Daoy (cell line): ENCODE measurements at places on chromosomes 1 and 21.

DNA sequence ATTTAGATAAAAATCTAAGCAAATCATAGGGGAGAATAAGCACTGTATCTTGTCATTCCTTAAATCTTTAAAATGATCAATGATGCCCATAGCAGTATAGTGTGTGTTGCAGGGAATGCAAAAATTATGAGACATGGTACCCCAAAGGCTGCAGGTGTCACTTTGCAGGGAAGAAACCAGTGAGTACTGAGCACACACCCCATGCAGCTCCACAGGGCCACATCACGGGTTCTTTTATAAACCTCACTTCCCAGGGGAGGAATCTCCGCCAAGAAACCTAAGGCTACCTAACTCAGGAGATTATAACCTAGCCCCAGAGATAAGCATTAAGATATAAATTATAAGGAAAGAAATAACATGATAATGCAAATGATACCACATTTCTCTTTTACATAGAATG lies 115.6 kb downstream of the APP start:
- no peak for DNase-seq

DNA sequence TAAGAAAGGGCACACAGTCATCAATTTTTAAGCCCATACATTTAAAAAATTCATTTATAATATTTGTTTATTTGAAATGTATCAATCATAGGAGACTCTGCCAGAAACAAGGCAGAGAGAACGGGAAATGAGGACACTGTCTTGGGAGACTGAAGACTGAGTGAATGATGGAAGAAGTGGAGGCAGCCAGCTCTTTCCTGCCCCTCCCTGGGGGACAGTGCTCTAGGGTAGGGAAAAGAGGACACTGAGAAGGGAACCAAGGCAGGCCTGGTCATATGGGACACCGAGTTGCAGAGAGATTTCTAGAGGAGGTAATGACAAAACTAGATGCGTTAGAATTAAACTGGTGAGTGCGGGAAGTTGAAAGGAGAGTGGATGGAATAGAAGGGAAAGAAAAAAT lies 31.6 kb downstream of the EEIG2 start:
- DNase-seq: no peak

- DNase-seq: peak; percentile 41
Measured at GRCh38 chr1:98903261-98903660, 101.4 kb downstream of the PLPPR5 start.

GRCh38 chr21:33478182-33478581 lies 1.6 kb downstream of the TMEM50B start:
- no peak for DNase-seq

GRCh38 chr1:3320246-3321152 lies 134.0 kb upstream of the ARHGEF16 start:
- peak; percentile 52 for DNase-seq

DNA sequence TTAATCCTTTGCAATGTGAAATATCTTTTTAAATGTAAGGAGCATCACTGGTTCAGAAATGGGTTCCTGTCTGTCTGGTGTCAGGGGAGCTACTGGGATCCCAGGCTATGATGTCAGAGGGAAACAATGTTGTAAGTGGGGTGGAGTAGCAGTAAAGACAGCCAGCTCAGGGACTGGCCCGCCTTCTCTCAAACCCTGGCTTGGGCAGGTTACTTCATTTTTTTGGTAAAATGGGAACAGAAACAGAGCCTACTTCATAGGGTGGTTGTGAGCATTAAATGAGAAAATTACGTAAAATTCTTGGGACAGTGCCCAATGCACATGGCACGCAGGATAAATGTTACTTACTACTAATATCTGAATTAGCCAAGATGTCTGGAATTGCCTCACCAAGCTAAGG lies 30.7 kb upstream of the IL20 start:
- peak; percentile 17 for DNase-seq

DNA sequence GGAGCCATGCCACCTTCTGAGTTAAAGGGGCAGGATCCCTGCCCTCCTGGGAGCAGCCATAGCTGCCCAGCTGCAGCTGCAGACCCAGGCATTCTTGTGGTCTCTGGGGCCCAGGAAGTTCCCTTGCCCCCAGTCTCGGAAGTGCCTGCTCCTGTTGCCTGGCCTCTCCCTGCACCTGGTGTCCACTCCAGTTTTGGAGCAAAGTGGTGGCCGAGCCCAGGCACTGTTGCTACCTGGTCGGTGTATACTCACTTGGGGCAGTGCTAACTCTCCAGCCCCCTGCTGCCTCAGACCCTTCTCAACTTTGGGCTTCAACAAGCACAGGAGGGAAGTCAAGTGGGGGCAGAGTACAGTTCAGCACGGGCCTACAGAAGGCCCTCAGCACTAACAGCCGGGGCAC lies 352.9 kb upstream of the NCAM2 start:
- no peak for DNase-seq

- DNase-seq: no peak
Measured at GRCh38 chr1:6471970-6472368, 6.0 kb upstream of the TNFRSF25 start.

GRCh38 chr1:92168657-92169056 lies 49.1 kb upstream of the C1orf146 start:
- no peak for DNase-seq

DNA sequence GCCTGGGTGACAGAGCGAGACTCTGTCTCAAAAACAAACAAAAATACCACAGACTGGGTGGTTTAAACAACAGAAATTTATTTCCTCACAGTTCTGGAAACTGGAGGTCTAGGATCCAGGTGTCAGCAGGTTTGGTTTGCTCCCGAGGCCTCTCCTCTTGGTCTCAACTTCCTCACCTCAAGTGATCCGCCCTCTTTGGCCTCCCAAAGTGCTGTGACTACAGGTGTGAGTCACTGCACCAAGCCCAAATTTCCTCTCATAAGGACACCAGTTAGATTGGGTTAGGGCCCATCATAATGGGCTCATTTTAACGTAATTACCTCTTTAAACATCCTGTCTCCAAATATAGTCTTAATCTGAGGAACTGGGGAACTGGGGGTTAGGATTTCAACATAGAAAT lies 35.5 kb downstream of the MFSD2A start:
- peak; percentile 48 for DNase-seq

GRCh38 chr1:67771749-67772148 lies 61.5 kb downstream of the GNG12 start:
- DNase-seq: peak; percentile 59

DNA sequence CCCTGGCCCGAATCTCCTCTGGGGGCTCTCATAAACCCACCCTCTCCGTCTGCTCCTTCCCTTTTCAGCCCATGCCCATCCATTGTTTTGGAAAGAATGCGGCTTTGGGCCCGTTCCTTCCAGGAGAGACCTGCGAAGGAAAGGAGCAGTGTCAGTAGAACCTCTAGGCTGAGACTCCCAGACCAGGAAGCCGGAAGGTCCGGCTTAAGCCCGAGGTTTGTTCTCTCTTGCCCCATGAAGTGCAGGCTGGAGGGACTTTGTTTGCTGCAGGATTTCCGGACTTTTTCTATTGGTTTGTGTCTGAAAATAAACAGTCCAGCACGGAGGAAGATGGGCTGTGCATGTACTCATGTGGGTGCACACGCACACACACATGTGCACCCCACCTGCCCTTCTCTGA lies 49.8 kb downstream of the ELK4 start:
- DNase-seq: no peak

GRCh38 chr1:156666862-156667609 lies 10.2 kb downstream of the NES start:
- DNase-seq: no peak

DNA sequence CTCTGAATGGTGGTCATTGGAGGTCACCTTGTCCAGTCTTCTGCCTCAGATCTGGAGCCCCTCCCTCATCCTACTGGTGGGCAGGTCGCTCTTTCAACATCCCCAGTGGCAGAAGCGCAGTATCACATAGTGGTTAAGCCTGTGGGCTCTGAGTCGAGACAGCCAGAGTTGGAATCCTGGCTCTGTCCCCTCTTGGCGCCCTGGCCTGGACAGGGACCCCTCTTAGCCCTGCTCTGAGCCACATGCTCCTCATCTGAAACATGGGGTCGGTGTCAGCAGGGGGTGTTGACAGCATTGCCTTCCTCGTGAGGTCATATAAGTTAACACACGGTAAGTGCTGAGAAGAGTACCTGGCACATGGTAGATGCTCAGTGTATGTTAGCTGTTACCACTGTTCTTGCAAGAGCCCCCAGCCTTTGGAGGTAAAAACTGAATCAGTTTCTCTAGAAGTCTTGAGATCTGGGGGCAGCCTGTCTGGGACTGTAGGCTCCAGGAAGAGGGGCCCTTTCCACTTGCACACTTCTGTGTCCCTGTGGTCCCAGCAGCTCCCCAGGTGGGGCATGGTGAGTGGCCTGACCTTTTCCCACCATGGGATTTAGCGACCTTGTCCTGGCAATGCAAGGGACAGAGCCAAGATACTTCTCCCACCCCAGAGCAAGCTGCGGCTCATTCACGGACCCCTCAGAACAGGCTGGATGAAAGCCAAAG lies 6.4 kb downstream of the ZC3H12A start:
- DNase-seq: no peak

DNA sequence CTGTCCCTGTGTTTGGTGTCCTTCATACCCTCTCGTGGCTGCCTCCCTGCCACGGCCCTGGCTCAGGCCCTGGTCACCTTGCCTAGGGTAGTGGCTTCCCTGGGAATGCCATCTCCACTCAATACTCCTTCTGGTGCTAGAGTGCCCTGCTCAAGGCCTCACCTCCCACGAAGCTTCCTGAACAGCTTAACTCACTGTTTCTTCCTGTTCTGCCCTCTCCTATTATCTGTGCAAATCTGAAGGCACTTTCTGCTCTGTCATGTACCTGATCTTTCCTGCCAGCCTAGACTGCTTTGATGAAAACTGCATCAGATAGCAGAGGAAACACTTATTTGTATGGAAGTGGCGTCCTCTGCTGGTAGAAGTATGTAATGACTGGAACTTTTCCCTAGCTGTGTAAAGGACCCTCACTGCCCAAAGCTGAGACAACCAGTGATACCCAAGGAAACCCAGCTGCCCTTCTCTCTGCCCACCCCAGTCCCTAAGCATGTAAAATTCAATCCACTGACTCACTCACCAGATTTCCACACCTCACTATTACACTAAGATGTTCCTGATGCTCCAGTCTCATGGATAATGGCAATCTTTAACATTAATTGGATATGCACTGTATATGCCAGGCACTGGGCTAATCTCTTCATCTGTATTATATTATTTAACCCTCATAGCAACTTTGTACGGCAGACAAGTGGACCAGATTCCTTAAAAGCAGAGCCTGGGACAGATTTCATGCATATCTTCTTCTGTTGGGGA lies 36.2 kb upstream of the BTG2 start:
- peak; percentile 76 for DNase-seq

GRCh38 chr1:43887748-43888147 lies 45.9 kb upstream of the ARTN start:
- DNase-seq: no peak

DNA sequence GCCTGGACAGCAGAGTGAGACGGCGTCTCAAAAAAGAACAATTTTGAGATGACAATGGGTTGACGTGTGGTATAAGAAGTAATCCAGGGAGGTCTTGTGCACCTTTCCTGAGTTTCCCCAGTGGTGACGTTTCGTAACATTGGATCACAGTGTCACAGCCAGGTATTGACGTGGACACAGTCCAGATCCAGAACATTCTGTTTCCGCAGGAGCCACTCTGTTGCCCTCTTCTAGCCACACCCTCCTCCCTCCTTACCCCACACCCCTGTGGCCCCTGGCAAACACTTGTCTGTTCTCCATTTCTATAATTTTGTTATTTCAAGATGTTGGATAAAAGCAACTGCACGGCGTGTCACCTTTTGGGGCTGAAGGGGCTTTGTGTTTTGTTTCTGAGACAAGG lies 6.5 kb upstream of the TRAPPC10 start:
- DNase-seq: no peak
